ENCODE measurements at places on chromosomes 5 and 9.

GRCh38 chr5:82540301-82540700 lies 262.1 kb upstream of the RPS23 start:
- no peak for DNase-seq

GRCh38 chr5:103258957-103259704 lies 568 bp downstream of the MACIR start:
- DNase-seq, result peak; percentile 67

DNA sequence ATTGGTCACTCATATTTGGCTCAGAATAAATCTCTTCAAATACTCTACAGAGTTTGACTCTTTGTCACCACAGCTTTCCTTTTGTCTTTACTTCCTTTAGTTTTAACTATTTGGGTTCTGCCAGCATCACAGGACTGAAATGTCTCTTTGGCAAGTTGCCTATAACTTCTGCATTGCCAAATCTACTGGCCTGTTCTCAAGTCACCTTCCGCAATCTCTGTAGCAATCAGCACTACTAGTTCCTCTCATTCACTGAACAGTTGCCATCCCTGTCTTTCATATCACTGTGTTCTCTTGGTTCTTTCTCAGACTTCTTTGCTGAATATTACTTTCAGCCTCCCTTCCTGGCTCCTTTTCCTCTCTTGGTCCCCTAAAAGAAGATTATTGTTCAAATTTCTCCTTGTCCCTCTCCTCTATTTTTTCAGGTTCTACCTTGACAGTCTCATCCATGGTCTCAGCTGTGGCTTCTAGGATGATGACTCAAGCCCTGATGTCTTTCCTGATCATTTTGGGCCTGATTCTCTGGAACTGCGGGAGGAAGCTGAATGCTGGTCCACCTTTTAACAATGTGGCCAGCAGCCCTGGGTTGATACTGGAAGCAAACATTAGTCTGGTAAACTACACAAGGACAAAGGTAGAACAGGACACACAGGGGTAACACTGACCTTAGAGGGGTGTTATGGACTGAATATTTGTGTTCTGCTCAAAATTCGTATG lies 44.0 kb upstream of the LIFR start:
- DNase-seq, result no peak

DNA sequence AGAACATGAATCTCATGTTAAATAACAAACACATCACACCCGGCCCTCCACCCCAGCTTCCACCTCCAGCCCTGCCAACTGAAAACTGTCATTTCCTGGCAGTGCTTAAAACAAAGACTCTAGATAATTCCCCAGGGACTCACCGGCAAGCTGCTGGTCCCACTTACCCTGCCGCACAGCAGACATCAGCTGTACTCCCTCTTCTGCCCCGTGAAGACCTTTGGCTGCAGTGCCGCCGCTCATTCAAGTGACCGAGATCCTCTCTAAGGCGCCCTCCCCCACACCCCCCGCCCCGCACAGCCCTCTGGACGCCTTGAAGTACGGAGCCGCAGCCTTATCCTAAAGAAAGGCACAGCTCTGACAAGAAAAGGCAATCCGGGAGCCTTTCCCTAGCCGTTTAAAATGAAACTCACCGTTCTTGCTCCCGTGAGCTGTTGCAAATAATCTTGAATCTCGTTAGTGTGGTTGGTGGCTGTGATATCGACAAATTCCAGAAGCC lies 434 bp downstream of the GLRX start:
- DNase-seq, result no peak

DNA sequence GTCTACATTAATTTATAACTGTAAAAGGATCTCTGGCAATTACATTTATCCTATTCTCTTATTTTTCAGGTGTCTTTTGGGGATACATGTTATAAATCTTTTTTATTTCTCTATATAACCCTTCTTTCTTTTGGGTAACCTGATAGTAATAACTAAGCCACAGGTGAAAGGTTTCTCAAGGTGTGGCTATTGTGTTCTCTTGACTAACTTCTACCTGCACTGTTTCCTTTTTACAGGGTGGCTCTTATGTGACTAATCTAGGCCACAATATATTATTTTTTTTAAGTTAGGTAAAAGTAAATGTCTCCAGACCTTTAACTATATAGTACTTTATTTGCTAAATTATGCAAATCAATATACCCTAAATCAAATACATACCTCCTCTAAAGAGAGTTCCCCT lies 193.2 kb downstream of the EFNA5 start:
- DNase-seq, result no peak

- DNase-seq, result no peak
Measured at GRCh38 chr9:3850098-3850497, 324.3 kb upstream of the RFX3 start.

DNA sequence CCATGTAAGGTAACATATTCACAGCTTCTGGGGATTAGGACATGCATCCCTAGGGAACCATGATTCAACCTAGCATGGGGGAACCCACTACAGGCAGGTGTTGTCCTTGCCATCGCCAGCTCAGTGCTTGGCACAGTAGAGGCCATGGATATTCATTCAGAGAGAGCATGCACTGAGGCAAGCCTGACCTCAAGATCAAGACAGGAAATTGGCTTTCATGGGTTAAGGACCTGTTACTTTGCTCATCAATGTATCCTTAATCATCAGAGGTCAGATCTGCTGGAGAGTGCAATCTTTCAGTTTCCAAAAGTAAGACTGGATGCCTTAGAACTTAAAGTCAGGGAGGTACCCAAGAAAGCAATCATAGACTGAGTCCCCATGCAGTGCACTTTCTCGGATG lies 84.0 kb downstream of the KCNIP1 start:
- DNase-seq, result no peak

GRCh38 chr9:134224567-134225093 lies 60.3 kb upstream of the RNU6ATAC start:
- DNase-seq, result no peak

DNA sequence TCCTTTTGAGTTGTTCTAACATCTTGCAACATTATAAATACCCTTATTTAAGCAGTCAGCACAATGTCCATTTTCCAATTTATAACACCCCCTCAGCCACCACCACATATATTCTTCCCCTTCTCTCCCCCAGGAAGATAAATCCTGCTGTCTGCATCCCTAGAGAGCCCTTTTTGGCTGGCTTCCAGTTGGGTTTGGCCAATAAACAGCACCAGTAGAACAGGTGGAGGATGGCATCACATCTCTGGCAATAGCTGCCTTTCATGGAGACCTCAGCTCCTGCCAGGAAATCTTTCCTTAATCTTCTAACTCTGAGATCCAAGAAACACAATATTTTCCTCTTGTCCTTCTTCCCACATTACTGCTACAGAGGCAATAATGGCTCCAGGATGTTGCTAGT lies 53.7 kb downstream of the TRIM36 start:
- no peak for DNase-seq

DNA sequence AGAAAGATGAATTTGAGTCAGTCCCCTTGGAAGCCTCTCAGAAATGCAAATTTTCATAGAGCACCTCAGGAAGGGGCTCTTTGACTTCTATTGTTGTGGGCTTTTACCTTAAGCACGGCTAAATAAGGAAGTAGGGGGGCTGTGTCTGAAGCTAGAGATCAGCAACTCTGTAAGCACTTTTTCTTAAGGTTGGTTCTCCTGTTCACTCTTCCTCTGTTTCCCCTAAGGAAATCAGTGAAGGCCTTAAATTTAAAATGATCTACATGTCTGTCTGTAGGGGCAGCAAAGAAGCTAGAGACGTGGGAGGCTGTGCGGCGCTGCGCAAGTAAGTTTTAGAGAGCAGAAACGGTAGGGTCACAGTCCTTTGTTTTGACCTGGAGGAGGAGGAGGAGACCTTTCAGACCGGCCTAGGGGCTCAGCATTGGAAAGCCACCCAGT lies 1.2 kb upstream of the CDC14B start:
- no peak for DNase-seq

- DNase-seq, result no peak
Measured at GRCh38 chr9:76438841-76439588, 20.0 kb upstream of the GCNT1 start.

DNA sequence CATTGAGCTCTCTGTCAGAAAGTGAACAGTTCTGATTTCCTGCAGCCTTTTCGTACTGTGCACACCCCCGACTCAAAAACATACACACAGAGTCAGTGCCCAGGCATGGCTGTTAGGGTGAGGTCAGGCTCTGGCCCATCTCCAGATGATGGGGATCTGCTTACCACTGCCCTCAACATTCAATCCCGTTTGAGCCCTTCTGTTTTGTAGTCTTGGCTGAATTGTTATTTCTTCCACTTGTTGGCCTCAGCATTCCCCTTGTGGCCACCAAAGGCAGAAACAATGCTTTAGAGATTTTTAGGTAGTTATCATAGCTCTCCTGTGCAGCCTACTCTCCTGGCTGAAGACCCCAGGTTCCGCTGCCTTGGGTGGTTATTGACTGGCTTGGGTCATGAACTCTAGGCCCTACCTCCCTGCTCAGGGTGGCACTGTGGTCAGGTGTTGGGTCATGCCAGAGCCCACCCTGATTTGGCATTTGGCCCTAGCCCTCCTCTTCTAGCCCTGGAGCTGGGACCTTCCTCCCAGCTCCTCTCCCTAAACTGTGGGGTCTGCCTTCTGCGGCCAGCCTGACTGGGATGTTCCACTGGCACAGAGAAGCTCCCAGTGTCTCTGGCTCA lies 7.8 kb upstream of the MYOZ3 start:
- no peak for DNase-seq

DNA sequence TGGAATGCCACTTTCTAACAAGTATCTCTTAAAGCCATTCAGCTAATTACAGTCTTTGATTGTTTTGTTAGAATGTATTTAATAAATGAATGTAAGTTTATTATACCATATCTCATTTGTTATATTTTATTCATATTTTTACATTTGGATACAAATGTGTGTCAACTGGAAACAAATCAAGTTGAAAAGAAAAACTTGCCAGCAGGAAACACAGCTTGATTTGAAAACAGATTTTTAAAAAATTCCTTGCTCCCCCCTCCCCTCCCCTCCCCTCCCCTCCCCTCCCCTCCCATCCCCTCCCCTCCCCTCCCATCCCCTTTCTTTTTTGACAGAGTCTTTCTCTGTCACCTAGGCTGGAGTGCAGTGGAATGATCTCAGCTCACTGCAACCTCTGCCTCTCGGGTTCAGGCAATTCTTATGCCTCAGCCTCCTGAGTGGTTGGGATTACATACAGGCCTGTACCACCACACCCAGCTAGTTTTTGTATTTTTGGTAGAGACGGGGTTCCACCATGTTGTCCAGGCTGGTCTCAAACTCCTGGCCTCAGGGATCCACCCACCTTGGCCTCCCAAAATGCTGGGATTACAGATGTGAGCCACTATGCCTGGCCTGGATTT lies 227.6 kb downstream of the WDR70 start:
- DNase-seq, result no peak

Data from activated CD8-positive, alpha-beta memory T cell treated with anti-CD3 and anti-CD28 coated beads, Interleukin-2, amount 50 U/mL, for 4 hours (primary cell).